ENCODE measurements at places on chromosomes 3 and 15.

- no peak for DNase-seq
Measured at GRCh38 chr3:179837374-179837773, 184.5 kb downstream of the USP13 start.

DNA sequence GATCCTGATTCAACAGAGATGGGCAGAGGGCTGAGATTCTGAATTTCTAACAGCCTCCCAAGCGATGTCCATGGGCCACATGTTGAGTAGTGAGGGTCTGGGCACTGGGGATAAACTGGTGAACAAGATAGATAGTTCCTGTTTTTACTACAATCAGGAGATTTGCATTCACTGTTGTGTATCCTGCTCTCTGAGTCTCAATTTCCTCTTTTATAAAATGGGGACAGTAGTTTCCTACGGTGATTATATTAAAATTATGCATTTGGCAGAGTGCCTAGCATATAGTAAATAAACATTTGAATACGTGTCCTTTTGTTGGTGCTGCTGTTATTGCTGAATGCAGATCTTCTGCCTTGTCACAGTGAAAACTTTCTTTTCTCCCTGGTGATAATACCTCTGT is 102.5 kb downstream of the MYH15 start:
- DNase-seq = no peak

DNA sequence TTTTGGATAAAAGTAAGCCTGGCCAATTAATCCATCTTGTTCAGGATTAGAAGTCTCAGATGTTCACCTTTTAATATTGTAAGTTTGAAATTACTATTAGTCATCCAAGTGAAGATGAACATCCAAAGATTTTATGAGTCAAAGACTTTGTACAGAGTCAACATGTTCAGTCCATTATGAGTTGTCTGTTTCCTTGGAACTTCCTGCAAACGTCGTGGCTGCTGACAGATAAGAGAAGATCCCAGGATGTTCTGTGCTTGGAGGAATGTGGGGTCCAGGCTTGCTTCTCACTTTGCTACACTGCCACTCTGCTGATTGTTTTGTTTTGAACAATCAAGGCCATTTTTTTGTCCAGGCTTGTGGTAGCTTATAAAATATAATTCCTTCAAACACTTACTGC is 74.3 kb upstream of the SLCO2A1 start:
- no peak for DNase-seq

GRCh38 chr15:62901087-62901486 is 141.5 kb upstream of the TPM1 start:
- no peak for DNase-seq

DNA sequence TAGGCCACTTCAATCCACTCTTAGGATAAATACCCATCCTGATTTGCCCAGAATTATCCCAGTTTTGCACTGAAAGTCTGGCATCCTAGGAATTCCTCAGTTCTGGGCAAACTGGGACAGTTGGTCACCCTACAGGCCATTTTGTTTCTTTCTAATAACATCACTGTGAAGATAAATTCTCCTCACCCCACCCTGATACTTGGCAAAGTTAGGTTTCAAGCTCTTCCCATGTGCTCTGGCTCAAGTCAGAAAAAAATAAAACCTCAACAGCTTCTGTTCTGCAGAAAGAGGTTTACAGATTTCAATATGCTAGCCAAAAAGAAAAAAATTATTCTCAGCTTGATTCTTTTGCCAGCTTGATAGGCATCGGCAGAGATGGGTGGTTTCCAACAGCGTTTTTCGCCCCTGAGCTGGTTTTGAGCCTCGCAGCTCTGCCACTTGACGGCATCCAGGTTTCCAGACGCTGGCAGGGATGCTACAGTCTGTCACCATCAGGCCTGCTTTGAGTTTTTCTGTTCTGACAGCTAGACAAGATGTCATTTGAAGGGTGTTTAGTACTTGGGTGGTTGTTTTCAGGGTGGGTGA is 171.4 kb downstream of the SSR3 start:
- no peak for DNase-seq

- DNase-seq = no peak
Measured at GRCh38 chr15:75583701-75584100, 4.6 kb upstream of the PTPN9 start.
